ENCODE measurements at places on chromosomes 3 and 15. TPM values are rescaled to one million over a fixed set of nuclear protein-coding genes. Genes with fewer than 3 reads are reported as not detected.

HEG1 gene
- 6.4 TPM for total RNA-seq

TFDP2 gene
- total RNA-seq: 17.2 TPM

PLAAT1 gene
- total RNA-seq: not detected

PLD1 gene
- 7.2 TPM for total RNA-seq
